ENCODE measurements at places on chromosomes 11 and 22.

DNA sequence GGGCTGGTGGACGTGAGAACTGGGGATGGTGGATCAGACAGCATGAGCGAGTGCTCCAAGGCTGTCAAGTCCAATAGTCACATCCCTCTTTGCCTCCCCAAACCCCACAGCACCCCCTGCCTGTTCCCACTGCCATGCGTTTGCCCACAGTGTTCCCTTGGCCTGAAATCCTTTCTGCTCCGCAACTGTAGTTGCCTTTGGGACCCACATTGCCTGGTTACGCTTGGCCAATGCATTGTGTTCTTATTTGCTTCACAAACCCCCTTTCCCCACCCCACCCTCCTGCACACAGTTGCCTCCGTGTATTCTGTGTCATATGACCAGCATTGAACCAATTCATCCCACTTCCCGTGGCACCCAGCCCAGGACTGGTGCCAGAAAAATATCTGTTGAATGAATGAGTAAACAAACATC, 2.1 kb upstream of the KIAA0930 start:
- no peak for DNase-seq

- no peak for DNase-seq
Observed at GRCh38 chr11:40202589-40203270, 1256.7 kb downstream of the LRRC4C start.

DNA sequence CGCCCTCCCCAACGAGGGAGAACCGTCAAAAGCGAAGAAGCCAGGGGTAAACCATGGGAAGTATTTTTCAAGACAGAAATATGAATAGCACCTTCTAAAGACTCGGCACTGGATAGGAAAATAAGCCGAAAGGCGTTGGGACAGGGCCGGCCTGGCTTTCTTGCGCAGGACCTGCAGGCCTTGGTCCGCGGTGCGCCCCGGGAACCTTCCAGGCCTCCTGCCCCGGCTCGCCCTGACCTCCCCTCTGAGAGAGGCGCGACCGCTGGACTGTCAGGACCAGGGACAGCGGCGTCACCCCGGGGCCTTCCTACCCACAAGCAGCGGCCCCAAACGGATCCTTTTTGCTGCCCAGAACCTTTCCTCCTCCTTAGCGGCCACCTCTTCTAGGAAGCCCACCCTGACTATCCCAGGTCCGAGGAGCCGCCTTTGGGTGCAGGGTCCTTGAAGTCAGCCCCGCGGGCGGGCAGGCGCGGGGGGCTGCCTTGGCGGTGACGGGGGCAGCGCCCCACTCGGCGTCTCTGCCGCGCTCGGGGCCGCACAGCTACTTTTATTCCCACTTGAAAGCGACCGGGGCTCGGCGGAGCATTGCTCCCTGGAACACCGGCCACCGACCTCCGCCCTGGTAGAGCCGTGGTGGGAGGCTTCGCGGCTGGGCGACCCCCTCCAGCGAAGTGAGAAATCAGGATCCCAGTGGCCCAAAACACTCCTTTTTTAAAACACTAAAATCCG, 650 bp upstream of the MAPK11 start:
- DNase-seq: no peak

DNA sequence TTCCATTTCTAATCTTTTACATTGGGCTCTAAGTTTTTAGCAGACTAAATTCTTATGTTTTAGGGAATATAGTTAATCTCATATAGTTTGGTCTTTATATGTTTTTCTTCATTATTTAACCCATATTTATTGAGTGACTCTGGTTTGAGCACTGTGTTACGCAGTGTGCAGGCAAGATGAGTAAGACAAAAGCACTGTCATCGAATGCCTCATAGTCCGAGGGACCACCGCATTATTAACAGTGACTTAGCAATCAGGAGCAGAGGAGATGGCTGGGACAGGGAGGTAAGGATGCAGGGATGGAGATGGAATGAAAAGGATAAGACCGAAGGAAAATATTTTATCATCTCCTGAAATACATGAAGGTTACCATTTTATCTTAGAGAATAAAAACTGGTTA, 65.2 kb upstream of the CTSC start:
- no peak for DNase-seq

DNA sequence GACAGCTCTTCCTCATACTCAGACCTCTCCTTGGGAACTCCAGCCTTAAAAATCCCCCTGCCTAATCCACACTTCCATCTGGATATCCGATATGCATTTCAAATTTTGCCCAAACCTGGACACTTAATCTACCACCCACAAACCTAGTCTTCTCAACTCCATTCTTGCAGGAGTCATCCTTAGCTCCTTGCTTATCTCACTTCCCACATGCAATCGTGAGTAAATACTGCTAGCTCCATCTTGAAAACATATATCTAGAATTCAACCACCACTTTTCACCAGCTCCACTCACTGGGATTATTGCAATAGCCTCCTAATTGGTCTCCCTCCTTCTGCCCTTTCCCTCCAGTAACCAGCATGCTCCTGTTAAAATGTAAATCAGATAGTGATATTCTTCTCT, 2.6 kb upstream of the MYOD1 start:
- no peak for DNase-seq

GRCh38 chr11:111632516-111633220, 30.4 kb downstream of the SIK2 start:
- no peak for DNase-seq

DNA sequence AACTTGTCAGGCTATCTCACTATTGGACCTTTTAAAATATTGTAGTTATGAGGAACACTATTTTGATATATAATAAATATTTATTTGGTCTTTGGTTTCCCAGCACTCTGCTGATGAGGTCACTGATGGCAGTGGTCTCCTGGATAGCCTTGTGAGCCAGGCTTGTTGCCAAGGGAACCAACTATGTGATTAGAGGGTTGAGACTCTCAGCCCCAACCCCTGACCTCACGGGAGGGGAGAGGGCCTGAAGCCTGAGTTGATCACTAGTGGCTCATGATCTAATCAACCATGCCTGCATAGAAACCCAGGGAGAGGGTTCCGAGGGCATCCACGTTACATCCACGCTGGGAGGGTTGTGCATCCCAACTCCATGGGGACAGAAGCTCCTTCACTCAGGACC, 10.8 kb downstream of the PANX1 start:
- DNase-seq: no peak

DNA sequence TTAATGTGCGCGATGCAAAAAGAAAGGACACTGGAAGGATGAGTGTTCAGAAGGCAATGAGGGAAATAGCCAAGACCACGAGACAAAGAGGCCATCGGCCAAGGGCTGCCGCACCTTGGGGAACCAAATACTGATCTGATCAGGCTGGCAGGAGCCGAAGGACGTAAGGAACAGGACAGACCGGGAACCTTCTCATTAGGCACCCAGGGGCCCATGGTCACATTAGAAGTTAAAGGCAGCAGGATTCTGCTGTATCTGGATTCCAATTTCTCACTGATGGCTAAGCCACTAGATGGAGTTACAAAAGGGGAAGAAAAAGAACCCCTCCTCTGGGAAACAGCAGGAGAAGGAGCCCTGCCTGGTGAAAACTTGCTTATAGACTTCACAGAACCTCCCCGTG, 28.8 kb upstream of the CPT1A start:
- DNase-seq: no peak

GRCh38 chr11:26539517-26539916, 32.5 kb downstream of the MUC15 start:
- DNase-seq: no peak

DNA sequence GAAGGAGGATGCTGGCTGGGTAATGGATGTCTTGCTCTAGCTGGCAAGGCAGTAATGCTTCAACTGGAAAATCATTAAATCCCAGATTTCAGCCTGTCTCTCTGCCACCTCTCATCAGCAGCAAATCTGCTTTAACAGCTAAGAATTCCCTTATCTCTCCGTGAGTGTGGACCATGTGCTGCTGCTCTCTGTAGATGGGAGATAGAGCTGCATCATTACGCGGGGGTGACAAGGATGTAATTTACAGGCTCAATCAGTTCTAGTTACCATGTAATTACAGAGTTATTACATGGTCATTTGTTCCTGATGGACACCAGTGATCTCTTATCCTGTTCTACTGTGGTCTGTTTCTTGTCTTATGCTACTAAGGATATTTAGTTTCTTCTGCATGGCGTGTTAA, 665.4 kb downstream of the NTM start:
- DNase-seq: no peak

DNA sequence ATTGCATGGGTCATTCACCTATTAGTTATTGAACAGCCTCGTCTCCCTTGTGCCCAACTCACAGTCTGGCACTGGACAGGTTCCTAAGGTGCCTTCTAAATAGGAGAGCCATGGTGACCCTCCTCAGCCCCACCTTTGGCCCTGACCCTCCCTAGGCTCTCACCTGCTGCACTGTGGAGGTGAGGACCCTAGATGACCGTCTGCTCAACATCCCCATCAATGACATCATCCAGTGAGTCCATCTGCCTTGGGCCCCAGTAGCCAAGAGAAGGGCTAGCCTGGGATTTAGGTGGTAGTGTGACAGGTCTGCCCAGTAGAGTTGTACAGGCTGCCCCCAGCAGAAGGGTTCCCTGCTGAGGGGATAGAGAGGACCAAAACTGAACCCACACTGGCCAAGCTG, 13.6 kb downstream of the UCP2 start:
- no peak for DNase-seq

GRCh38 chr11:103624708-103625623, 411.5 kb upstream of the DDI1 start:
- no peak for DNase-seq

- no peak for DNase-seq
Observed at GRCh38 chr11:62823677-62824076, 8.2 kb downstream of the STX5 start.

DNA sequence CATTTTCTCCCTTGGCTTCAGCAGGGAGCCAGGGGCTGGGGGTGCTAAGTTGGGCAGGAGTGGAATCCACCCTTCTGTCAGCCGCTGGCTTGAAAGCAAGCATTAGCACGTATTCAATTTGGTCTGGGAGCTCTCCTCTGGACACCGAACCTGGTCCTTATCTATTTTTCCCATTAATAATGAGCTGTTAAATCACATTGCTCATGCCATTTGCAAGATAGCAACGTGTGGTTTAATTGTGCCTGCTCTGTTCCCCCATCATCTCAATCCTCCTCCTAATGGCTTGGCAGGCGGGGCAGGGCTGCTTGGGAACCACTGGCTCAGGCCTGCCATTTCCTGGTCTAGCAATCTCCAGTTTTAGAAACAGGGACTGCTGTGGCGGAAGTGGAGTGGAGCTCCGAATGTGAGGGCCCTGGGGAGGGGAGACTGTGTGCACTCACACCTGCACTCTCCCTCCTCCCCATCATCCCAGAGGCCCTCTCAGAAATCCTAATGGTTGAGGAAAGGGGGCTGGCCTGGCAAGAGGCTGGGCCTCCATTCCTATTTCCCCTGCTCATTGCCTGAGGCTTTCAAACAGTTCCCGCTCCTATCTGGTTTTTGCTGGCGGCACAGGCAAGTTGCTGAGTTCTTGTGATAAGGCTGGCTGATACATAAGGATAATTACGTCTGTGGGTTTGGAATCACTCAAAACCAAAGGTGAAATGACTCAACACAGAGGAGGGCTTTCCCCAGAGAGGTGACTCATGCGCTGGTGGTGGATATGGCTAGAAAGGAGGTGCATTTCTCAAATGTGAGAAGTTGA, 201.2 kb upstream of the E2F8 start:
- no peak for DNase-seq

DNA sequence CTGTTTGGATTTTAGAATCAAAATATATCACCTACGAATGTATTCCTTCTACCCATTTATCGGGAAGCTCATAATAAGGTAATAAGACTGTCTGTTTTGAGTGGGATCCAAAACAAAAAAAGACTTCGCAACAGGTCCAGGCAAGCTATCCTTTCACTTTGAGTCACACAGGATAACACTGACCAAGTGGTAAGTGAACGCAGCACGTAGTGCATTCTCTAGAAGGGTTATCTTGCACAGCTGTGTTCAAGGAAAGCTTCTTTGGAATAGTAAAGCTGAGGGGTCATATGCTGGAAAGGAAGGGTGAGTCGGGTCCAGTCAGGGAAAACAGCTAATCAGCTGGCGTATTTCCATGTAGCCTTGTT, 22.3 kb upstream of the NRGN start:
- DNase-seq: no peak

GRCh38 chr11:113497066-113497910, 22.1 kb upstream of the DRD2 start:
- DNase-seq: no peak

- DNase-seq: no peak
Observed at GRCh38 chr22:45960477-45961386, 16.2 kb downstream of the WNT7B start.

- no peak for DNase-seq
Observed at GRCh38 chr22:35526333-35526979, 14.2 kb upstream of the RASD2 start.

DNA sequence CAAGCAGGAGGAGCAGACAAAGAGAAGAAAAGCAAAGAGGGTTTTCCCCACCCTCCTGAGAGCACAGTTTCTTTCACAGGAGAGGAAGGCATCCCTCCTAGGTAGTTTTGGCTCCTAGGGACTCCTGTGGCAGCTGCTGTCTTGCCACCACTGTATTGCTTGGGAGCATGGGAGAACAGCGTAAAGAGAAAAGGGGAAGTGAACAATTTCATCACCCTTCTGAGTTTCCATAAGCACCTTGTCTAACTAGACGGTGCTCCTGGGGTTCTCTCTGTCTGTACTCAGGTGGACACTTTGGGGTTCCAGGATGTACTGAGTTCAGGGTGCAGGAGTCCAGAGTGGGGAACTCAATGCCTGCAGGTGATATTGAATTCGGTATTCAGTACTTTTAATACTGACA, 1430.5 kb downstream of the TBC1D22A start:
- no peak for DNase-seq

DNA sequence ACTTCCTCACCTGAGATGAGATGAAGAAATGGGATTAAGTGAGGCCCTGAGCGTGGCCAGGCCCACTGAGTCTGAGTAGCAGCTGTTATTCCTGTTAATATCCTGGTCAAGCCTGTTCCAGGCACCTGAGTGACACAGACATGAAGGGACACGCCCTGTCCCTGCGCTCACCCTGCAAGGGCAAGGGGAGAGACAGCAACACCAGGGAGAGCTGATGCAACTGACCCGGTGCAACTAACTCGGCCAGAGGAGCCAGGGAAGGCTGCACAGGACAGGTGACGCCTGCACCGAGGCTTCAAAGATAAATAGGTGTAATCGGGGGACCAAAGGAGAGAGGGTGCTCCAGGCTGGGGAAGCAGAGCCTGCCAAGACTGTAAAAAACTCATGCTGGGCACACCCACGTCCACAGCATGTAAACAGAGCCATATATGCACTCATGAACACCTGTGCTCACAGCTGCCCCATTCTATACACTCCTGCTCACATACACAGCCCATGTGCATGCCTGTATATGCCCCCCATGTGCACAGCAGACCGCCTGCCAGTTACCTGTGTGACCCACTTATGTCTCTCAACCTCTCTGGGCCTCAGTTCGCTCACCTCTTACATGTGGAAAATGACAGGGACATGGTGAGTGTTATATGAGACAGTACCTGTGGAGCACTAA, 22.8 kb upstream of the GCAT start:
- no peak for DNase-seq
